Motor neuron (in vitro differentiated cells): ENCODE measurements at places on chromosomes 11 and 22.

GRCh38 chr11:60765355-60765754, 8.7 kb downstream of the MS4A15 start:
- ATAC-seq = no peak

DNA sequence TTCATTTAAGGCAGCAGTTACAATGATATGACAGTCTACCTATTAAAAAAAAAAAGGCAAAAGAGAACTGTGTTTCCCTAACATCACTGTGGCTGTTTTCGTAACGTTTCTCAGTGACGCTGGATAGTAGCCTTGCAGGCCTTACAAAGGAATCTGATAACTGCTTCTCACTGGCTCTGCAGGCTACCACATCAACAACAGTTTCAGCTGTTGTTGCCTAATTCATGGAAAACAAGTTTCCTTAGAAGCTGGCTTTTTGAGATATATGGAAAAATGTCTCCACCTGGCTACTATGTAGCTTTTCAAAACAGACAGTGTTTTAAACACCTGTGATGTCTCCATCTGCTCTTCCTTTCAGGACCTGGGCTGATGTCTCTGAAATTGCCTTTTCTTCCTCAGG, 3.8 kb downstream of the OR51V1 start:
- no peak for ATAC-seq

DNA sequence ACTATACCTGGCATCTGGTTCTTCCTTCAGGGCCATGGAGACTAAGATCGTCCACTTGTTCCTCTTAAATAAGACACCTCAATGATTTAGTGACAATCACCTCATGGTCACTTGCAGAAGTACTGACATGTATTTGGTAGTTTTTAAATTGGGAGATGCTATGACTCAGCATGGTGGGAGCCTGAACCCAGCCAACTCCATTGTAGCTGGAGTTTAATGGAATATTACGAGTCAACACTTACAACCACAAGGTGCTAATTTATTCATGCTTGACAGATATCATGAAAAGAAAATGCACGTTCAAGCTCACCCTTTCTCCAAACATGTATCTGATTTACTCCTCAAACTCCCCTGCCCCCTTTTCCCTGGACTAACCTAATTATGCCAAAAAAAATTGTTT, 16.6 kb upstream of the APOL3 start:
- ATAC-seq = no peak

DNA sequence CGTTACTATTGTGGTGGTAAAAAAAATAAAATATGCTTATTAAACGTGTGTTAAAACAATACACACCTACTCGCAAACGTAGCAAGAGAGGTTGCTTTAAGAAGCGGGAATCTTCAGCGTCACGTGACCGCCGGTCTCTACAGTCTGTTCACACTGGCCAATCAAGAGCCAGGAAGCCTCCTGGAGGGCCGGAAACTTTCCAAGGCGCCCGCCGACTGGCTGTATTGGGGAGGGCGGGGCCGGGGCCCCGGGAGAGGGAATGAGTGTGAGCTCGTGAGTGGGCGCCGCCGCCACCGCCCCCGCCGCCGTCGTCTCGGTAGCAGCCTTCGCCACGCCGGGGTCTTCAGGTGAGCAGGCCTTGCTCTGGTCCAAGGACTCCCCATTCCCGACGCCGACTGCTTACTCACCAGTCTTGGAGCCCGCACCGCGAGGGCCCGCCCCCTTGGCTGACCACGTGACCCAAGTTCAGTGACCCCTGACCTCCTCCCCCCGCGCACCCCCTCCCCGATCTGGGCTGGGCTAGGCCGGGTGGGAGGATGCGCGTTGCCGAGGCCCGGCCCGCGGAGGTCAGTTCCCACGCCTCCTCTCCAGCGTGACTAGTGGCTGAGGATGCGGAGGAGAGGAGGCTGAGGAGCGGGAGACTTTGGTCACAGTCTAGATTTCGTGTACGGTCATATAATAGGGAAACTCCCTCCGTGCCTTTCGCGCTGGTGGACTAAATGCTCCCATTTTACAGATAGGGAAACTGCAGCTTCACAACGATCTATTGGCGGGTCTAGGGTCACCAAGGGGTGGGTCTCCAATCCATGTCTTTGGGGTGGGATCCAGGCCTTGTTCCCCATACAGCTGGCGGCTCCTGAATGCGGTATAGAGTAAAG, at the start of gene TAF6L:
TAF6L (plus strand) TSS at position 253 of the 878 bp plus-strand sequence. CDS start 4,388 bp downstream, outside the sequence.
- peak; percentile 98 for ATAC-seq

- ATAC-seq = no peak
Observed at GRCh38 chr11:61635304-61635703, 44.9 kb upstream of the DAGLA start.

- peak; percentile 93 for ATAC-seq
Observed at GRCh38 chr22:28424427-28425080, 255.1 kb downstream of the TTC28 start.

GRCh38 chr11:93515441-93516025, 27.7 kb downstream of the SMCO4 start:
- no peak for ATAC-seq

- no peak for ATAC-seq
Observed at GRCh38 chr11:93525601-93526345, 17.4 kb downstream of the SMCO4 start.

- peak; percentile 67 for ATAC-seq
Observed at GRCh38 chr22:44648085-44648820, 53.8 kb upstream of the PRR5 start.

DNA sequence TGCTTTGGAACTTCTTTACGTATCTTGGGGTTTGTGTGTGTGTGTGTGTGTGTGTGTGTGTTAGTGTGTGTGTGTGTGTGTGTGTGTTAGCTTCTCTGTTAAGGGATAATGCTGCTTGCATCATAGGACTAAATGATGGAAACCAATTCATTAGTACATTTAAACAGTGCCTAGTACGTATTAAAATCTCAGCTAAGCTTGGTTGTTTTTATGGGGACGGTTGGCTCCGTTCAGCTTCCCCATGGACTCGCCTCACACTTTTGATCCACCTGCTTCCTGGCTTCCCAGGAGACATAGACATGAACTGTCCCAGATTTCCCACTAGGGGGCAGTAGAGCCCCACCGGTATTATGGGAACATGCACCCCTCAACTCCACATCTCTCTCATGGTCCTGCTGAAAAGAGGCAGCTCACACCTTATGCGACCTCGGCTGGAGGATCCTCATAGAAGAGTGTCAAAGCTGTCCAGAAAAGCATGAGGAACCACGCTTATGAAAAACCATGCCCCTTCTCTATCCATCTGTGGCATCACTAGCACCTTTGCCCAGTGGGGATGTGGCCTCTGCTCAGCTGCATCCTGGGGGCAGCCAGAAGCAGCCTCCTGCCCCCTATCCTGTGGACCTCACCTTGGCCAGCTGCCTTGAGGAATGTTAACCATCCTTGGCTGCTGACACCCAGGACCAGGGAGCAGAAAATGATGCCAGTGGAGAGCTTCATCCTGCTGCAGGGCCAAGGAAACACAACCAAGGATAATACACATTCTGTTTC, 9.7 kb upstream of the SAAL1 start:
- peak; percentile 94 for ATAC-seq

- ATAC-seq = no peak
Observed at GRCh38 chr11:110148775-110149744, 55.9 kb downstream of the ZC3H12C start.

DNA sequence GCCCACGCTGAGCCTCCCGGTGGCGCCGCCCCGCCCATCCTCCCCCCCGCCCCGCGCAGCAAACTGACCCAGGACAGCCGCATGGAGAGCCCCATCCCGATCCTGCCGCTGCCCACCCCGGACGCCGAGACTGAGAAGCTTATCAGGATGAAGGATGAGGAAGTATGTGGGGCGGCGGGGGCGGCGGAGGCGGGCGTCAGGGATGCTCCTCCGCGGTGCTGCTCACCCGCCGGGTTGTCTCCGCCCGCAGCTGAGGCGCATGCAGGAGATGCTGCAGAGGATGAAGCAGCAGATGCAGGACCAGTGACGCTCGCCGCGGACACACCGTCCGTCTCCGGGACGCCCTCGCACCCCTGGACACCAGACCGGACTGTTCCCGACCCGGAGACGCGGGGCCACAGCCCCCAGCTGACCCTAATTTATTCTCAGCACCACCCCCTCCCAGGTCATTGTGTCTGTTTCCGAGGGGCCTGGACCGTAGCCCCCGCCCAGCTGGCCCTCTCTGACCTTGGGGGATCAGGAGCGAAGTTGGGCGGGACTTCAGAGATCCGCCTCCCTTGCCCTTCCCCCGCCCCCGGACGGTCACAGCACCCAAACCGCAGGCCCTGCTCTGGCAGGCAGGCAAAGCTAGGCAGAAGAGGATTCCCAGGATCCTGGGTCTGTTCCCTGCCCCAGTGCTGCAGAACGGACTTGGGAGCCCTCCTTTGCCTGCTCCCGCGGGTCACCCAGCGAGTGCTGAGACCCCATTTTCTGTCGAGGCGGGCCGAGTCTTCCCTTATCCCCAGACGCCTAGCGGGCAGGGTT, 959 bp upstream of the GP1BB start:
- no peak for ATAC-seq

DNA sequence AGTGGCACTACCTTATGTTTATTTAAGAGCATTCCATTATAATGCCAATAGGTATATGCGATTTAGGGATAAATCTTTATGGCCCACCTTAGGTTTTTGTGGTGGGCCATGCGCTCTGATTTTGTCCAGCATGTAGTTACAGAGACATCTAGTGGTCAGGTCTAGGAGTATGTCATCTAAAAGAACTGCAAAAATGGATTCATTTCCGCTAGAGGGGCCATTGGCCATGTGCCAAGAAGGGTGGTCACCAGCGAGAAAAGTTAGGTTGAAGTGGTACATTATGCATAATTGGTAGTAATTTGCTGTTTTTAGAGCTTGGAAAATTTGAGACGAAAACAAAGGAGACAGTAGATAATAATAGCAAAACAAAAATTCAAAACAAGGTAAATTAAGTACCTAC, 27.7 kb downstream of the LRRC4C start:
- ATAC-seq = no peak

DNA sequence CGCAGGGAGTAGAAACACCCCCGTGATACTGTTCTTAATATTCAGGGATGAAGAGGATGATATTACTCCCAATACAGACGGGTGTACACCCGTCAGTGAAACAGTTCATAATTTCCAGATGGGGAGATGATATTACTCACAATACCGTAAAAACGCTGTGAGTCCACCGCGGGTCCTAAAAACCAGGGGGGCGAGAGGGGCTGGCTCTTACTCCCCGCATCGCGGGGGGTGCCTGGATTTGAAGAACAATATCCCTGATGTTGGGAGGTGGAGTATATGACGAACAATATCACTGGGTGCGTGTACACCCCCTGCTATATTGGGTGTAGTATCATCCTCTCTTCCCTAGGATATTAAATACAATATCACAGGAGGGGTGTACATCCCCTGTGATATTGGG, 20.5 kb upstream of the APOL5 start:
- no peak for ATAC-seq

DNA sequence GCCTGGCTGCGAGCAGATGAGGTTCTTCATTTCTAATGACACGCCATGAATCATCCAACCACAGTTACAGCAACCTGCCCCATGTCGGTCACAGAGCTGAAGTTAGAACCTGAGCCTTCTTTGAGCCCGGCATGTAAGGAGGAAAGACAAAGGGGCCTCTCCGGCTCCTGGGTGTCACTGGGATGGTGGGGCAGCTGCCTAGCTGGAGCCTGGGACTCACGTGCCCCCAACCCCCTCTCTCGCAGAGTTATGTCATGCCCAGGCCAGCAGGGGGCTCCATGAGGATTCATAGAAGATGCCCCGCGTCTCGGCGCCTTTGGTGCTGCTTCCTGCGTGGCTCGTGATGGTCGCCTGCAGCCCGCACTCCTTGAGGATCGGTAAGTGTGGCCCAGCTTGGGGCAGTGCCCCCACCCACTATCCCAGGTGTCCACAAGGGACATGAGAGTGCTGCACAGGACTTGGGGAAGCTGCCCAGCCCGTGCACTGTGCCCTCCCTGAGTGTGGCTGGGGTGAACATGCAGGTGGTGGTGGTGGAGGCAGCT, 148.5 kb downstream of the GRIK4 start:
- no peak for ATAC-seq

- ATAC-seq = no peak
Observed at GRCh38 chr11:86463120-86463519, 88.4 kb downstream of the CCDC81 start.

GRCh38 chr11:27468209-27468994, 4.2 kb downstream of the LGR4 start:
- ATAC-seq = no peak

DNA sequence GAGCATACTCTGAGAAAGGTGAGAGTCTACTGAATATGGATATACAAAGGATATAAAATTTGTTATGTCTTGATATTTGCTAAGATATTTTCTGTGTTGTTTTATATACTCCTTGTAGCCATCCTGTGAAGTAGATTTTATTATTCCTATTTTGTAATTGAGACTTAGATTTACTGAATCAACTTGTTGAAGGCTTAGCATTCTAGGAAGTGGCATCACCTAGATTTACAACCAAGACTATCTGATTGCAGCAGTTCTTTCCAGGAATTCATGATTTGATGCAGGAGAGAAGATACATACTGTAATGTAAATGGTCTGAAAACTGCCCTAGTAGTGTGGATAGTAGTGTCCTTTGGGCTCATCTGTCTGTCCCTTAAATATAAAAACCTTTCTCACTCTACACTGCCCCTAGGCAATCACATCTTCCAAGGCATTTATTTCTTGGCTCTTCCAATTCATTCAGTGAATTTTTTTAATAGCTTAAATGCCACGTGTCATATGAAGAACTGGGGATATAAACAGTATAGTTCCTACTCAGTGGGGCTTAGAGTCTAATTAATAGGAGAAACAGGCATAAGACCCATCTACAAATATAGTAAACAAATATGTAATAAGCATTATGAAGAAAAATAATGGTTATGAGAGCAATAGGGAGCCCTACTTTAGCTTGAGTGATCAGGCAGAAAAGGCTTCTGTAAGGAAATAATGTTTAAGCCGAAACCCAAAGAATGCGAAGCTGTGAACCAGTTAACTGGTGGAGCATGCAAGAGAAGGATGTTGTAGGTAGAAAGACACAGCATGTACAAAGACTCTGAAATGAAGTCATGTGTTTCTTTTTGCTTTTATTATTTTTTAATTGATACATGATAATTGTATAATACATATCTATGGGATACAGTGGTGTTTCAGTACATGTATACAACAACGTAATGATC, 13.6 kb downstream of the IPO7 start:
- ATAC-seq = no peak

DNA sequence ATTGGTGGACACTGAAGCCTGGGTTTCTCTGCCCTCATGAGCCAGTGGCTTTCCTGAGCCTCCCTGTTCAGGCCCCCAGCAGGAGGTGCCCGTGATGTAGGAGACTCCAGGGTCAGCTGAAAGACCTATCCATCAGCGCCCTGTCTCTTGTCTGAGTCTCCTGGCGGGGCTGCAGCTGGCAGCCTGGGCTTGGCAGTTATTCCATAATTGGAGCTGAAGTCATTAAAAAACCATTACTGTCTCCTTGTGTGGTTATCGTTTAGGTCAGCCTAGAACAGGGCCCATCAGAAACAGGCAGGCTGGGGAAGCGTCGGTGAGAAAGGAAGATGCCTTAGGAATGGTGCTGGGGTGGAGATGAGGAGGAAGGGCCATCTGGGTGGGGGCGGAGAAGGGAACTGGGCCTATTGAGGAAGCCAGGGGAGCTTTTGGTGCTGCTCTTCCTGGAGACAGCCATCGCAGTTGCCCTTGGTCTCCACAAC, 5.0 kb downstream of the TUB start:
- peak; percentile 74 for ATAC-seq

- peak; percentile 79 for ATAC-seq
Observed at GRCh38 chr11:83292709-83293456, 6.7 kb upstream of the CCDC90B start.

GRCh38 chr22:45832959-45833580, 143.9 kb downstream of the WNT7B start:
- ATAC-seq = no peak
